ENCODE measurements at places on chromosomes 1 and 21.
A peak's percentile ranks its signal among the peaks of the same experiment; 100 is the strongest.

DNA sequence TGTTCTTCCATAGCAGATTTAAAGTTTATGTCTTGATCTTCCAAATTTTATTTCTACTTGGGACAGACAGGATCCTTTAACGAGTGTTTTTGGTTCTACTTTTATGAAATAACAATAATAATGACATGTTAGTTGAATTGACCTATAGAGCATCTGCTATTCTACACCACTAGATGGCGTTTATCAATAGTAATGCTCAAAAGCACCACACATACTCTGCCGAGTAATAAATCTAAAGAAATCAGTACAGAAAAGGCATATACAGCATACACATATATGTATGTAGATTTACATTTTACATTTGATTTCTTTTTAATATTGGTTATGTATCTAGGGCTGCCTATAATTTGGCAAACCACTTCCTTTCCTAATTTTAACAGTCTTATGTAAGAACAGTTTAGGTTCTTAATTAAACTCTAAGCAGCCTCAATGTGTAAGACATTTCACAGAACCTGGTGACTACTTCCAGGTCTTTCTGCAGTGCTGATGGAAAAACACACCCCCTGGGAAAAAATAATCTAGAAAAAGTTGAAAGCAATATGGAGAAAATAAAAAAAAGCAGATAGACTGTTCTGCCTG is 5.9 kb upstream of the SIPA1L2 start:
- peak; percentile 54 for DNase-seq

GRCh38 chr1:50521703-50522102 is 98.5 kb upstream of the DMRTA2 start:
- DNase-seq, result no peak

- DNase-seq, result no peak
These were observed 10.0 kb downstream of the SUSD4 start for GRCh38 chr1:223353939-223354338.

DNA sequence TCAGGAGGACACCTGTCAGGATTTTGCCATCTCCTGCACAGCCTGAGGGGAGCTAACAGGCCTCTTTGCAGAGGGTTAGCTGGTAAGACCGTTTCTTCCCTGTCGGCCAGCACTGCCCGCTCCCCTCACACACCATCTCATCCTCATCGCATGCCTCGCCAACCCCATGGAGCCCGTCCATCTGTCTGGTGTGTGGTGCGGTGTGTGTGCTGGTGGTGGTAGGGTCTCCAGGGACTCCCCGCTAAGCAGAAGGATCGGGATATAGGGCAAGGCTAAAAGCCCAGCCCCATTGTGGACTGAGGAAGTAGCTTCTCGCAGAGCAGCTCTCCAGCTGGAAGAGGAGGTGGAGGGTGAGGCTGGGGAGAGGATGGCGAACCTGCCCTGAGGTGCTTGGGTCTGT is 6.8 kb upstream of the SFN start:
- DNase-seq, result no peak

DNA sequence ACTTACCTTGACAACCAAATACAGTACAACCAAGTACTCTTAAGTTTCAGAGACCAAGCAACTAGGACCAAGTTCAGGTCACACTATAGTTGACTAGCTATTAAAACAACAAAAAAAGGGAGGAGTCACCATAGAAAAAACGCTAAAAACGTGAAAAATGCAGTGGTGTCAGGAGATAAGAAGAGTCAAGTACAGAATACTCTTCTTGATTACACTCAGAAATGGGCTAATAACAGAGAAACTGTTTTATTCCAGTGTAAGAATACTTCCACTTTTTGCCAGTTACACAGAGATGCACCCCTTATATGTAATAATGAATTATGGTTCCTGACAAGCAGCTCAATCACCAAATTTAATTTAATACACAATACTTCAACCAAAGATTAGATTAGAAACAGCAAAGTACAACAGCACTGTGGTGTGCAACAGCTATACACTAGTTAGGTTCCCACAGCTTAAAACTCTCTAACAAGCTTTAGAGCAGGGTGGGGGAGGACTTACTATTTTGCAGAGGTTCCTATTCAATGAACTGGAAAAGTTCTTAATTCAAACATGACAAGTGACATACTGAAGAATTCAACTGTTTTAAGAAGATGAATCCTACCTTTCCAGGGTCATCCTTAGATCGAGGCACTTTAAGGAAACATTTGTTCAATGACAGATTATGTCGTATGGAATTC is 70.4 kb downstream of the FOXJ3 start:
- no peak for DNase-seq

DNA sequence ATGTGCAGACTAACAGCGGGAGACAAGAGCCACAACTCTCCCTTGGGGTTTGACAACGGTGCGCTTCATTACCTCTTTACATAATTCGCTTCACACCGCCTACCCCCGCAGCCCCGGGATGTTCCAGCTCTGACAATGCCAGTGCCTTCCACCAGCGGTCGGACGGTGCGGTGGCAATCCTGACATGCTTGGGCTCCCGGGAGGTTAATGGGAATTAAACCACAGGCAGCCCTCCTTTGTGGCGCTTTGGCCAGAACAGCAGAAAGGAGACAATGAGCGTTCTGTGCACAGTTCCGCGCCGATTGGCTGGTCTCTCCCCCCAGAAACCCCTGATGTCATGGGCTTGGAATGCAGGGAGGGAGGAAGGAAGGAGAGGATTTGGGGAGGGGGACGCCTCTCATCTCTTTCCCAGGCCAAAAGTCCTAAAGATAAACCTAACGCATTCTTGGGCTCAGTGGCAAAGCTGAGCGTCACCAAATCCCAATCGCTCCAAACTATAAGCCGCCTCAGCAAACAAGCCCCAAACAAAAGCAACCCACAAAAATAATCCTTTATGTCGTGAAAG is 1.3 kb downstream of the CNN3 start:
- DNase-seq, result no peak

DNA sequence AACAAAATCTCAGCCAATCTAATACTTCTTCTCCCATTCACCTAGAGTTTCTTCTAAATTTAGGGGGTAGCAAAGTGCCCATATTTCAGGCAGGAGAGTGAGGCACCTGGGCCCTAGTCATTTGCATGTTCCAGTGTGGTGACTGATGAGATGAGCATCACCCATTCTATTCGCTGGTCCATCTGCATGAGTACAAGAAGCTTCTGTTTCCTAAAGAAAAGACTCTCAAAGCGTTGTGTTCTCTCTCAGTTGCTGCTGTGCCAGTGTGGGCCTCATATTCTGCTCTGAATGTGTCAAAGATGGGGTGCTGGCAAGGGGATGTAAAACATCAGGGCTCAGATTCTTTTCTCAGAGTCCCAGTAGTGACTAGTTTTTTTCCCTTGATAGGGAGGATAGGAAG is 16.1 kb upstream of the DPYD start:
- DNase-seq, result no peak

DNA sequence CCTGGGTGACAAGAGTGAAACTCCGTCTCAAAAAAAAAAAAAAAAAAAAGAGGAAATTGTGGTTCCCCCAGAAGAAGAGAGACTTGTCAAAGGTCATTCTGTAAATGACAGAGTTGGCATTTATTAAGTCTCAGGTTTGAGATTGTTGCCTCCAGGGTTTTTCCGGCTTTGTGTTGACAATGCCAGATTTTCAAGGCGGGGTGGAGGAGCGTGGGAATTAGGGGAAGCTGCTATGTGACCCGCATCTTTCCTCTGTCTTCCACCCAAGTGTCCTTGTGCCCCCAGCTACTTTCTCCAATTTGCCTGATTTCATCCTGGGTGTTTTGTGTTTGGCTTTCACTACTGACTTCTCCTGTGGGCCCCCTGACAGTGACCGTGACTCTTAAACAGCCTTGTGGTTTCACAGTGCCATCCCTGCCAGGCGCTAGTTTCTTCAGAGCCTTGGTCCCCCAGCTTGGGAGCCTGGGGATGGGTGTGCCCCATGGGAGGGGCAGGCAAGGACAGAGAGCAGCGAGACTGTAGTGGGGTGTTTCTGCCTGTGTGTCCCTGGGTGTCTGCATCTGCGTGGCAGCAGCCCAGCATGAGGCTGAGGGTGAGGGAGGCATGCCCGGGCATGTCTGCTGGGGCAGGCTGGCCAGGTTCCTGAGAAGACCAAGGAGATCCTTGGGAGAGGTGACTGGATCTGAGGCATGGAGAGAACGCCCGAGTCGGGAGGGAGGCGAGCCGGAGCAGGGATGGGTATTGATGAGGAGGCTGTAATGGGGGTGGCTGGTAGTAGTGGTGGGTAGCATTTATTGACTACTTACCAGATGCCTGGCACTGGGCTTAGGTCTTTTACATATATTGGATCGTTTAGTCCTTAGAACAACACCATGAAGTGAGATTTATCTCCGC is 46.3 kb downstream of the IER5 start:
- DNase-seq, result peak; percentile 47

- peak; percentile 36 for DNase-seq
These were observed 128.6 kb downstream of the LHX4 start for GRCh38 chr1:180358649-180359048.

- no peak for DNase-seq
These were observed 81.6 kb upstream of the AK4 start for GRCh38 chr1:65066419-65066765.

DNA sequence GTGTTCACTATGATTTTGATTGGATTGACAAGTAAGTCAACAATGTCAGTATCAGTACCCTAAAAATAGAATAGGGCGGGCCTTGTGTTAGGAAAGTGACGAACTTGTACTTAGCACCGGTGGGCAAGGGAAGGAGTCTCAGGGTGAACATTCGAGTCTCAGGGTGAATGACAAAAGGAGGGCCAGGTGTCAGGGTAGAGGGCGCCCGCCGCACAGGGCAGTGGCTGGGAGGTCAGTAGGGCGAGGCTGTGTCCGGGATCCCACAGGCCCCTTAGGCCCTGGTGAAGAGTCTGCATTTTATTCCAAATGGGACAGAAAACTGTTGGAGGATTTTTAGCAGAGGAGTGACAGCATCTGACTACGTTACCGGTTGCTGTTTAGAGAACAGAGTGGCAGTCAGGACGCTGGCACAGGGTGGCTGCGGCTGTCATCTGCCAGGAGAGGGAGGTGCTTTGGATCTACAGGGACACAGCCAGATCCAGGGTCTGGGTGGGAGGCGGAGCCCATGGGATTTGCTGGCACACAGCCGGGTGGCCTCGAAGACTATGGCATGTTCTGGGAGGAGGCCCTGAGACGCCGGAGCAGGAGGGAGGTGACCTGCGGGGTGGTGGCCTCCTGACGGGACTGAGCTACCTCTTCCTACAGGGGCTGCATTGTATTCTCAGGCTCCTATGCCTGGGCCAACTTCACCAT is 11.0 kb downstream of the AGTRAP start:
- no peak for DNase-seq

- DNase-seq, result no peak
These were observed 889 bp upstream of the SCYL3 start for GRCh38 chr1:169894424-169895145.

GRCh38 chr1:19189270-19189669 is 20.8 kb downstream of the UBR4 start:
- no peak for DNase-seq

DNA sequence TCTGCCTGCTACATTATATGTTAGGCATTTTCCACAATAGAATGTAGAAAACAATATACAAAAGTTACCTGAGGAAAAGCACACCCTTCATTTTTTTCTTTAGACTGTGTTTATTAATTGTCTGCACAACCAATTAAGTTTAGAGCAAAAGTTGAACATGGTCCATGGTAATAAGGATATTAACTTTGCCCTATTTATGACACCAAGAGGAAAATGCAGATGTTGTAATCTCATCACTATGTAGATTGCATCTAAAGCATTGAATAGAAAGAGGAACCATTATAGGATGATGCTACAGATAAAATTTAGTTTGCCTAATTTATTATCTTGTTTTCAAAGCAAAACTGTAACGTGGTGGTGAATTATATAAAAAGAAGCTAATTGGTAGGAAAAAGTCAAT is 59.7 kb upstream of the IGSF5 start:
- DNase-seq, result no peak

DNA sequence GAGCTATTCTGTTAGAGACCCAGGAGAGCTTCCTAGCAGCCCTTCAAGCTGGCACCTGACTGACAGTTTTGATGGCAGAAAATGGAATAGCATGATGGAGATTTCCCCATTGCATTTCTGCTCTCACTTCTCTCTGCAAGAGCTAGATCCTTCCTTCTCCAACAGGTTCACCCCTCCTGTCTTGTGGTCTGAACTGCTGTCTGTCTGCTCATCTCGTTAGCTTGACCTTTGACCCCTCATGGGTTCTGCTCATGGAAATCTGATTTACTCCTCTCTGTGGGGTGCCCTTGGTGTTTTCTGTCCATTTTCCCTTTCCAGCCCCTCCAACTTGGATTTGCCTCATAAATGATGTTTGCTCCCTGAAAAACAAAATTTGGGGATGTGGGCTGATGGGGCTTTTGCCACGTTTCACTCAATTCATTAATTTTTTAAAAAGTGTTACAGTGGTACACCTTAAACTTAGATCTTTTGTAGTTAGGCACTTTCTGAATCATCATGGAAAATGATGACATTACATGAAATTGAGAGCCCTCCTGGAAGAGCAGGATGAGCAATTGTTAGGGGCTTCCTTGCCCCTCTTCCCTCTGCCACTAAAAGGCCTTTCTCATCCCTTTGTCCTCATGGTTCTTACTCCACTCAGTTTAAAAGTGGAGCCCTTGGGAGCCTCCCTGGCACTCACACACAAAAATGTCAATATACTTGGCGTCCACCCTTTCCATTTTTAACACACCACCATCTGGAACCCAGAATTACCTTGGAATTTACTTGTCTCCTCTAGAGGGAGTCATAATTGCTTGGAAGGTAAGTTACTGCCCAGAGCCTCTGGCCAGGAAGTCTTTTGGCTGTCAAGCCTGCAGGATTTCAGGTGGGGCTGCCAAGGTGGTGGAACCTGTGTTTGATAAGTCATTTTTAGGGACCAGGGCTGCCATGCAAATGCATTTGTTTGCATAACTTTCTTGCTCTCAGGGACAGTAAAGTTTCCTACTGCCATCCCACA is 31.9 kb upstream of the IL19 start:
- peak; percentile 6 for DNase-seq

GRCh38 chr1:230905733-230906132 is 37.4 kb upstream of the C1orf198 start:
- DNase-seq, result no peak

DNA sequence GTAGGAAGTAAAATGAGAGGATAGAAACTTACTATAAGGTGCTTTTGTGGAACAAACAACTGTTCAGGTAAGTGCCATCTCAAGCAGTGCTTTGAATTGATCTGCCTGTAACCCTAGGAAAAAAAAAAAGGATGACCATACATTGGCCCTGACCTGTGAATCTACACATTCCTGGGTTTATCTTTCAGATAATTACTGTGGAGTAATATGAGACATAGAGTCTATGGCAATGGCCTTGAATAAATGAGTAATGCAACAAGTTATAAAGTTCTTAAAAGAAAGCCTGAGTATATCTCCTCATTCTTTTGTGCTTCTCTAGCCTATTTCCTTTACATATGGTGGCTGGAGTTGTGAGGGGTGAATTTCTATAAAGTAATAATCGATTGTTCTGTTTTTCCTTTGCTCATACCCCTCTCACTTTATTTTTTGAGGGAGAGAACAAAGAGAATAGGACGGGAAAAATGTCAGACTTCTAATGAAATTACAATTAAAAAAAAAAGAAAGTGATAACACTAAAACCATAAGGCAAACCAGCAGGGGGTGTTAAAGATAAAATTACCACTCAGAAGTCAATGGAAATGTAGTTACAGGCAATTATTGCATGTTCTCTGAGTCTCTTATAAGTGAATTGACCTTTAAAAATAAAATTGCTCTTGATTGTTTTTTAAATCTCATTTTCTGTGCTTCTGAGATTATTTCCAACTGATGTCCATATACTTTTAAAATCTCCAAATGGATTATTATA is 12.4 kb upstream of the ATP1A1 start:
- no peak for DNase-seq

- peak; percentile 18 for DNase-seq
These were observed 37.3 kb downstream of the NENF start for GRCh38 chr1:212470059-212470458.

GRCh38 chr1:18957532-18958300 is 1.2 kb upstream of the IFFO2 start:
- no peak for DNase-seq
